ENCODE measurements at places on chromosomes 13 and 19.

- DNase-seq = no peak
These were observed 94.6 kb downstream of the KL start for GRCh38 chr13:33110713-33111413.

- DNase-seq = no peak
These were observed 23.9 kb upstream of the URAD start for GRCh38 chr13:28012383-28012782.

DNA sequence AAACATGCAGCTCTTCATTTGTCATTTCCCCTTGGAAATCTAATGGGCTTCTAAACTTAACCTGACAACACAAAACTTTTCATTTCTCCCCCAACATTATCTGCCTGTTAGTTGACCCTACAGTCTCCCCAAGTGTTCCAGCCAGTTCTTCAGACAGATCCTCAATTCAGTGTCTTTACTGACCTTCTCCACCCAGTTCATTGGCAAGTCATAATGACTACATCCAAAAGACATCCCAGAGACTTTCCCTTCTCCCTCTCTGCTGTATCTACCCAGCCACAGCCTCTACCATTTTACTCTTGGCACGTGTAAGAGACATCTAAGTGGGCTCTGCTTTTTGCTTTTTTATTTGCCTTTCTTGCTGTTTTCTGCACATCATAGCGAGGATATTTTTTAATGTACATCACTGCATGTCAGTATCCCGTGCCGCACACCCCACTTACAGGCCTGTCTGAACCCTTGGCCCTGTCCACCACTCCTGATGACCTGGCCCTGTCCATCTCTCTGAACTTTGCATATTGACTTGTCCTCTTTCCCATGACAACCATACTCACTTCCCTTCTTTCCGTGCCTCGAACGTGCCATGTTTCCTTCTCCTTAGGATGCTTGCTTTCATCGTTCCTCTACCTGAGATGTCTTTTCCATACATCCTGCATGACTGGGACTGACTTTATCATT lies 391.9 kb downstream of the IRS2 start:
- no peak for DNase-seq

DNA sequence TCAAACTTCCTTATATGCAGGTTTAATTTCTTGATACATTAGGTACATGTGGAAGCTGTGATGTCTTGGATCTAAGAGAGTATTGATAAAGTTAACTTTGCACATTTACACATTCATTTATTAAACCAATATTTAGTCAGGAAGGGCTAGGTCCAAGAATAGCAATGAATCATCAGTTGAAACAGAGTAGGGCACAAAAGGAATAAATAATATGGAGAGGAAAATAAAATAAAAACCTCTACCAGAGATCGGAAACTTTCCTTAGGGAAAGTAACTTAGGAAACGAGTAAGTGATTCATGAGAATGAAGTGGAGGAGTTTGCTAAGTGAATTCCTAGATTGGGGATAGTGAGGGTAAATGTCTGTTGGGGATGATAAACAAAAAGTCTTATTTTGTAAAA lies 259.4 kb upstream of the DACH1 start:
- DNase-seq = no peak

DNA sequence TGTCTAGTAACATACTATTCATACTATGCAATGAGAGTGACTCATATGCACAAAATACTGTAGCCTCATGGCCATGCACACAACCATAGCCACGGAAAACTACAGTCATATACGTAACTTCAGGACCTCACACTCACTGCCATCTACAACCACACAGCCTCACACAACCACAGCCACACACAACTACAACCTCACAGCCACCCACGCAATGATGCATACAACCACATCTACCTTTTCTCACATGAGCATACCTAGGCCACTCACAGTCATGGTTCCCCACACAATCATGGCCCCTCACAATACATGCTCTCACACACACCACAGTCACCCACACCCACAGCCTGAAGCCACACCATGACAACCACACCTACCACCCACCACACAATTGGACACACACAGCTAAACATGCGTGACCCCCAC lies 8.7 kb upstream of the TNFSF14 start:
- DNase-seq = no peak

DNA sequence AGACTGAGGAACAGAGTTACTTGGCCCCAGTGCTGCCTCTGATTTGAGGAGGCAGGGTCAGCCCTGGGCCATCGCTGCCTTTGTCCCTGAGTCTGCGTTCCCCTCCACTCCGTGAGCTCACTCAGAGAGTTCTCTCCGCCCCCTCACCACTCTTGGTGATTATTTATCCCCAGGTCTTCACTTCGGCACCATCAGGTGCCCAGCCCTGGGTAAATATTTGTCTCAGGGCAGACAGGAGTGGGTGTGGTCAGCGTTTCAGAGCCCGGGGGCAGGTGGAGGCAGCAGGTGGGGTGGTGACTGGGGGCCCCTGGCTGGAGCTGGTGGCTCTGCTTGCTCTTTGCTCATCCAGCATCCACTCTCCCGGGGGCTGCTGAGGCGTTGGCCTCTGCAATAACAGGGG lies 20.6 kb downstream of the PPP1R37 start:
- DNase-seq = peak; percentile 66

GRCh38 chr13:51637852-51638215 lies 53.6 kb downstream of the WDFY2 start:
- no peak for DNase-seq

DNA sequence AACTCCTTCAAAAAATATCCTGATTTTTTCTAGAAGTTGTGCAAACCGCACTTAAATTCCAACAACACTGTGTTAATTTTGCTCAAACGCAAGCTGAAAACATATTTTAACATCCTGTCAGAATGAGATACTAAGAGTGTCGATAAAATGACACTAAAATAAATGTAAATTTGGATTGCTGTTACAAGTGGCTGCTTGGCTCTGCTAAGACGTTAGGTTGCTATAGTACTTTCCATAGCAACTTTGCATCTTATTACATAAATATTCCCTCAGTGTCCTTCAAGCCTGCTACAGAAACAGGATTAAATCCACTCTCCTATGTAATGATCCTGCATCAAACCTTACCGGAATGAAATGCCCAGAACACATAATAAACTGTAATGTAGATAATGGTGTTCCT lies 292.1 kb downstream of the DNAJC15 start:
- DNase-seq = no peak

GRCh38 chr19:29873801-29874575 lies 62.2 kb downstream of the CCNE1 start:
- DNase-seq = no peak

GRCh38 chr13:49951754-49952535 lies 15.8 kb upstream of the SPRYD7 start:
- no peak for DNase-seq

- DNase-seq = no peak
These were observed 199.9 kb downstream of the LACC1 start for GRCh38 chr13:44079413-44080205.

DNA sequence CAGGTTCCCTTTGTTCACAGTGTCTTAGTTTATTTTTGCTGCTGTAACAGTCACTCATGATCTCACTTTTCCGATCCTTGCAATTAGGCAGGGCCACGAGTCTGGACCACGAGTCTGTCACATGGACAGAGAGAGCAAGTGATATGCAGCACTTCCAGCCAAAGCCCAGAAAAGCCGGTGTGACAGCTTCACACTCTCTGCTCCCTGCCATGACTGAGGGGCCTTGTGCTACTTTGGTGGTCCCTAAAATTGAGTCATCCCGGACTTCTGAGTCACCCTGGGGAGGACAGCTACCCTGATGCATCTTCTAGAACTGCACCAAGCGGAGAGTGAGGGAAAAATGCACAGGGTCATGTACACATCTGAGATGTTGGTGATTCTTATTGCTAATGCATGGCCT lies 179.6 kb downstream of the EFNB2 start:
- DNase-seq = no peak

DNA sequence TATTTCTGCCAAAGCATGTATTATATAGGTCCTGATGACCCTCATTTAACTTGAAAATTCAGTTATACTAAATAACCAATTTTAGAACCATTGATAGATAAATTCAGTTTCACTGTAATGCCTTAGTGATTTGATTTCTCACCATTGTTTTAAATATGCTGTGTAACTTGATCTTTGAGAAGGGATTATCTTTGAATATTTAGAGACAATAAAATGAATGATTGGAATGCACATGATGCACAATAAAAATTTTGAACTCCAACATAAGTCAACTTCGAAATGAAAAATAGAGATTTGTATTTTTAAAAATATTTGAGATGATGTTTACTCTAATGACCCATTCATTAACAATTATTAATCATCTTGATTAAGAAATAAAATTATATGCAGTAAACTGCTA lies 654.5 kb downstream of the OLFM4 start:
- no peak for DNase-seq

DNA sequence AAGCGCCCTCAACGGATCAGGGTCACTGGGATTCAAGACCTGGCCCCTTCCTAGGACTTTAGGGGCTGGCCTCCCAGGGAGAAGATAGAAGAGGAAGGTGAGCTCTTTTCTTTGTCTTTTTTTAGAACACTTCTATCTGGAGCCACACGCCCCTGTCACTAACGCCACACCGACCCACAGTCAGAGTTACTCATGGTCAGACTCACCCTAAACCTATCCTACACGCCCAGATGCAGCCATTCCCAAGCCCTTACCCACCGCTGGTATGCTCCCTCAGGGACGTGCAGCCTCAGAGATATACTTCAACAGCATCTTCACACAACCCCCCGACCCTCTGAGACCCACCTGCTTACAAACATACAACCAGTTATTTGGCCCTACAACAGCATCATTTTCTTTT lies 29.9 kb upstream of the MUC16 start:
- no peak for DNase-seq

GRCh38 chr19:38683393-38684077 lies 36.1 kb downstream of the ACTN4 start:
- no peak for DNase-seq

- DNase-seq = no peak
These were observed 549.5 kb upstream of the ARGLU1 start for GRCh38 chr13:107117327-107118012.

DNA sequence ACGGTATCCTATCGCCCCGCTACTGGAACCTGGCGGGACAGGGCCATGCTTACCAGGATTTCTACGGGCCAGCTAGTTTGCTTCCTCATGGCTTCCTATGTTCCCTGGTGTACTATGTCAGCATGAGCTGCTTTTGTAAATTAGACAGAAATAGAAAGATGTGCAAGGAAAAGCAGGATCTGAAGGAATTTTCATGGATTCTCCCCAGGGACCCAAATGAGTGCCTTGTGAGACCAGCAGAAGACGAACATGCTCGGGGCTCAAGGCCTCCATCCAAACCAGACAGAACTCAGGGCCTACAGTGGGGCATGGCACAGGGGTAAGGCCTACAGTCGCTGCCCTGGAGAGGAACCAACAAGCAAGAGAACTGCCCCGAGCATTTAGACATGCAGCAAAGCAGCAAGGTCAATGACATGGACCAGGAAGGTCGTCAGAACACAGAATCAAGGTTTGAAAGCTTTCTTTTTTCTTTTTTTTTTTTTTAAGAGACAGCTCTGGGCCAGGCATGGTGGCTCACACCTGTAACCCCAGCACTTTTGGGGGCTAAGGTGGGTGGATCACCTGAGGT lies 17.3 kb downstream of the EPS15L1 start:
- DNase-seq = no peak

DNA sequence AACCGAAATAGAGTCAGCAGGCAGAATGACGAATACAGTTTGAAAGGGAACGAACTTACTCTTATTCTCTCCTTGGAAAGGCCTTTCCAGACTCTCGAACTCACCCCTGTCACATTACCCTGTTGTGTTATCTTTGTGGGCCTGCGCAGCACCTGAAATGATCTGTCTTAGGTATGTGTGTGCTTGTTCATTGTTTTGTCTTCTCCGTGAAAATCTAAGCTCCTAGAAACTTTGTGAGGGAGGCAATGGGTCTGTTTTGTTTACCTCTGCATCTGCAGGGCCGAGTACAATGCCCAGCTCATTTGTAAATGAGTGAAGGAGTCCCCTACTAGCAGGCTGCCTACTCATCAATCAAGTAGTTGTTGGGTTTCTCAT lies 19.6 kb downstream of the HMGB1 start:
- no peak for DNase-seq

DNA sequence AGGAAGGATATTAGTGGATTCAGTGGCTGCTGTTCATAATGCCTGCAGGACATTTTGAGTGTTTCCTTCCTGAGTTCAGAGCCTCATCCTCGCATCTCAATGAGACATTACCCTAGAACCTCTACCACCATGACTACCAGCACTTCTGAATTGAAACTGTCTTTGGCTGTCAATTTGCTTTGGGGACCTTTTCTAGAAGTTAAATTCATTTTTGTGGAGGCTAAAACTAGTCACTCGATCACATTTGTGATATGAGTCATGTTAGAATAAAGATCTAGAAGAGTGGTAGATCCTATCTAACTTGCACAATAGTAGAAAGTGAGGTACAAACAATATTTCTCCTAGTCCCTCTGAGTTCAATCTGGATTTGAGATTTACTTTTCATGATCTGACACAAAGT lies 124.9 kb downstream of the KCNRG start:
- DNase-seq = no peak
